ENCODE measurements at places on chromosomes 12 and 14.

- DNase-seq: peak; percentile 12
Observed at GRCh38 chr14:87503711-87504110, 489.3 kb downstream of the GALC start.

DNA sequence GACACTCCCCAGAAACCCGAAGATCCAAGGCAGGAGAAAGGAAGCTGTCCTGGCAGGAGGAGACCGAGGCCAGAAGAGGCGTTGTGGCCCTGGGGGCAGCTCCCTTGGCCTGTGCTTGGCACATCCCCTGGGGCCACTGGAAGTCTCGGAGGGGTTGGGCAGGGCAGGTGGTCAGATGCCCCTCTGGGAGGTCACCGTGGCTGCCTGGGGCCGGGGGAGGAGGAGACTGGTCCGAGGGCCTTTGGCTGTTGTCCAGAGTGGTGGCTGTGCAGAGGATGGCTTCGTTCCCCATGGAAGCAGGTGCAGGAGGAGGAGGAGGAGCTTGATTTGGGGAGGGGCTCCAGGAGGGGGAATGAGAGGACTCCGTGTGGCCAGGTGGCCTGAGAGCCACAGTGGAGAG, 3.3 kb upstream of the NUDT14 start:
- no peak for DNase-seq

DNA sequence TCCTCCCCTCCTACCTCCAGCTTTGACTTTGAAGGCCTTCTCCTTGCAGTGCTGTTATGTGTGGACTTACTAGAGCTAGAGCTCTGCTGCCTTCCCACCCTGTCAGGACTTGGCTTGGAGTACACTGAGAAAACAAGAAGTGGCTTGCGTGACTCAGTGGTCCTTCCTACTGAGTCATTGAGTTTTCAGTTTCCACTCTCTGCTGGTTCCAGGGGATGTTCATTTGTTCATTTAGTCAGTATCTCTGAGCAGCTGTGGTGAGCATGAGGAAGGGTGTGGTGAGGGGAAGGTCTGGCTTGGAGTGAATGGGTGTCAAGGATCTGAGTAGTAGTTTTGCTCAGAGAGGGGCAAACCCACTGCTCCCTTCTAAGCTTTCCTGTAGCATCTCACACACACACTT, 17.2 kb upstream of the ELK3 start:
- DNase-seq: no peak

- no peak for DNase-seq
Observed at GRCh38 chr14:77275601-77276017, 4.6 kb upstream of the NGB start.

DNA sequence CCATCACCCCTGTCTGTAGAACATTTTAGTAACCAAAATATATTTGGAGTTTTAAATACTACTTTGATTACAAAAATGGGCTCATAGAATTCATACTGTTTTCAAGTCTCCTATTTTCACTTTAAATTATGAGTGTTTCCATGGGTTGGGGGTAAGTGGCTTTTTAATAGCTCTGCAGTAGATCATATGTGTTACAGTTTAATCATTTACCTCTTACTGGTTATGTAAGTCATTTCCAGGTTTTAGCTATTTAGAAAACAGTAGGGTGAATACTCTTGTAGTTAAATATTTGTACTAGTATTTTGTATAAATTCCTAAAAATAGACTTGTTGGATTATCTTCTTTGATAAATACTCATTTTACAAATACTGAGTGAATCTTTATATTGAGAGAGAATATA, 8.2 kb downstream of the PCNX1 start:
- no peak for DNase-seq

DNA sequence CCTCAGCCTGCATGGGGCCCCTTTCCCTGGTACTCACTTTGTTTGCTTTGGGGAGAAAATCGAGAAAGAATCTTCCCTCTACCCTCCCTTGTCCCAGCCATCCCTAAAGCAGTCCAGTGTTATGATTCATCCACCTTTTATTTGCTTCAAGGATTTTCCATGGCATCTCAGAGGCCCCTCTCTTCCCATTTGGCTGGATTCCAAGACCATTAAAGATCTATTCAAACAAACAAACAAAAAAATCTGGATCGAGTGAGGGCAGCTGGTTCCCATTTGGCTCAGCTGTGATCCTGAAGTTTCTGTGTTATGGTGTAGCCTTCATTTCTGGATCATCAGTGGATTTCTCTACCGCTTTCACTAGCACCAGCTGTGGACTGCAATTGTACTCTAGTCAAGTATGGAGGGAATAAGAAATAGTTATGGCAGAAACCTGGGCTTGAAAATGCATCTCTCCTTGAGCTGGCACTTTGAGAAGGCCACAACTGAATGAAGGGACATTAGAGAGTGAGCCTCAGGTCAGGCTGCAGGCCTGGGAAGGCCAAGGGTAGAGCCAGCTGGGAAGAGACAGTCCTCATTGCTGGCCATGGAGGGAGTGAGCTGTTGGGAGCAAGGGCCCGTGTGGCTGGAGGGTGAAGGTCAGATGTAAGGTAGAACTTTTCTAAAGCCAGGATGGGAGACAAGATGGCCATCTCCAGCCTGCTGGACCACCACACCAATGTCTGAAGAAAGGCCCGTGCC, 13.7 kb downstream of the KRT71 start:
- DNase-seq: peak; percentile 34

DNA sequence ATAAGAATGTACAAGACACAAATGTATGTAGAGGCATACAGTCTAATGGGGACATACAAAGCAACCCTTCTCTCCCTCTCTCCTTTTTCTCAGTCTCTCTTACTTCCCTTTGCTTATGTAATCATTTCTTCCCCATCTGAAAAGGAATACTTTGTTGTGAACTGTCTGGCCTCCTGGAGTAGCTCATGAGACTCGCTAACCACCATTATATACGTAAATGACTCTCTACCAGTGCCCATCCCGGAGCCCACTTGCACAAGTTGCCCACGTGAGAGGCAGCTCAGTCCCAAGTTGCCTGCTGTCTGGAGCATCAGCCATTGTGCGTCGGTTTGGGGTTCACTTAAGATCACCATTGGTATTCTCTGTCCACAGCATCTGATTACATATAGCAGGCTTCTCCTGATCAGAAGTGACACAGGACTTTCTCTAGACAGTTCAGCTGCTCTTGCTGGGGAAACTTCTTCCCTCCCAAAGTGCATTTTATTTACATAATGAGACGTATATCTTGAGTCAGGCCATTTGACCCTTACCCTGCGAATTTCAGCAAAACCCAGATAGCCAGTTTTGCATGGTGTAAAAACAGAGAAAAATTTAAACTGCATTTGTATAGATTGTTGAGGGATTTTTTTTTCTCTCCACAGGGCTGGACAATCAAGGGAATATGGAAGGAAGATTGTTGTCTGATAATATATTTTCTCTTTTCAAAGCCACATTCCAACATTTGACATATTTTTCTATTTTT, 220.7 kb upstream of the EGLN3 start:
- no peak for DNase-seq

- DNase-seq: peak; percentile 43
Observed at GRCh38 chr14:66508846-66509621, 1.1 kb downstream of the GPHN start.

- no peak for DNase-seq
Observed at GRCh38 chr12:89154743-89155499, 197.4 kb downstream of the DUSP6 start.

DNA sequence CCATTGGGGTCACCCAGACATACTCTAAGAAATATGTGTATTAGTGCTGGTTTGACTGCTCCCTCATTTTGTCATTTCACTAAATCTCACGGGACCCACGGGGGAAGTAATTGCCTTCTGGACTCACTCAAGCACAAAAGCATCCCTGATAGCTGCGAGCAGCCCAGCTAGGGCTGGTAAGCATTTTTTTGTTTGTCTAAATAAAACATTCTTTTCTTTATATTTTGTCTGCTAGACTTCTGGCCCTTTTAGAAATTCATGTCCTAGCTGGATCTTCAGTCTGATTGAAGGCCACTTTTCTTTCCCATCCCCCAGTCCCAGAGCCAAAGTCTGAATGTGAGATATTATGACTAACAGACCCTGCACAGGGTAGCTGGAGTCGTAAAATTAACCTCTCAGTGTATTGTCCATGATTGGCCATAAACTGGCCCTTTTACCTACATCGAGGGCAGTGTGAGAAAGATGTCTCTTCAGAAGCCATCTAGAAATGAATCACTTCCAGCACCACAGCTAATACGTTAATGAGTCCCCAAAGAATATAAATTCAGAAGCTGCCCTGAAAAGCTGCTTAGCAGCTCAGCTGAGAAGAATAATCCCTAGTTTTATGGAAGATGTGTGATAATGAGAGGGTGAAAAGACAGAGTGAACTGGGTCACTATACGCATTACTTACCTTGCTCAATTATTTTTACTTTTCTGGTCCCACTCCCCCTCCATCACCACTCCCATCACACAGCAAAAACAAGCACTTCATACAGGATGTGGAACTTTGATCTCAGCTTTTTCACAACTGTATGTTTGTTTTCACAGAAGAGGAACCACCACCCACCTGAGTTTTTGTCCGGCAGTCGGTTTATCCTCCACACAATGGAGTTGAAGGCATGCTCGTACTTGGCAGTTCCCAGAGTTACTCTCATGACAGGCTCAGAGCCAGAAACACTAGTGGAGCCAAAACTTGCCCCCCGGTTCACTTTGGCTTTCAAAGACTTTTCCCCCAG, 55.6 kb upstream of the GTF2A1 start:
- DNase-seq: peak; percentile 37

DNA sequence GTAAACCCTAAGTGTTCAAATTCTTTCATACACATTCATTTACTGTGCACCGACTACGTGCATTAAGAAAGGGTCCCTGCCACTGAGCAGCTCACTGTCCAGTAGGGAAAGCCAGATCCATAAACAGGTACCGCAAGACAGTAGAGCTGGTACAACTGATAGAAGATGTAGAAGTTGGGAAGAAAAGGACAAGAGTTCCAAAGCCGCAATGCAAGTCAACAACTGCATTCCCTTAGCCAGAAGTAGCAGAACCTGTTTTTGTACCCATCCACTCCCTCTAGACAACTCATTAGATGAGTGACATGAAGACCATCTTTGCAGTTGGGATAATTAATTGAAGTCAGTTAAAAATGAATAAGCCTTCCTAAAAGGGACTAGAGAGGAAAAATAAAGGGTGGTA, 1.3 kb downstream of the SENP1 start:
- DNase-seq: no peak
